ENCODE measurements at places on chromosomes 2 and 18.
A peak's percentile ranks its signal among the peaks of the same experiment; 100 is the strongest.

DNA sequence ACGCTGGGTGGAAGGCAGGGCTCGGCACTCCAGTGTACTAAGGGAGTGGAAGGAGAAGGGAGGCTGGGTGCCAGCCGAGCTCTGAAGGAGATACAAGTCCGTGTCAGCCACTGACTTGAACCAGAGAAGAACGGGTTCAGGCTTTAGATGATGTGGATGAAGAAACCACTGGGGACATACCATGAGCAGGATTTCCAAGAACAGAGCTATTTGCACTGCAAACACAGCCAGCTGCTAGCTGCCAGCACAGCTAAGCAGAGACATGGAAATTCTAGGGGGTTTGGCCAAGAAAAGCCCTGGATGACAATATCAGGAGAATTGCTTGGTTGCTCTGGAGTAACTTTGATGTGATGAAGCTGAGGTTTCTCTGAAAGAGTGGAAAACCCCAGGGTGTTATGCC lies 5.2 kb downstream of the CD207 start:
- H3K4me3 ChIP-seq = no peak overlapping the region
- no peak for DNase-seq
- no peaks in the 10 kb centered on the region for H3K4me1 ChIP-seq
- H3K27me3 ChIP-seq = no peaks in the 10 kb centered on the region
- H3K27ac ChIP-seq = no peak overlapping the region
- H3K36me3 ChIP-seq = no peaks in the 10 kb centered on the region

DNA sequence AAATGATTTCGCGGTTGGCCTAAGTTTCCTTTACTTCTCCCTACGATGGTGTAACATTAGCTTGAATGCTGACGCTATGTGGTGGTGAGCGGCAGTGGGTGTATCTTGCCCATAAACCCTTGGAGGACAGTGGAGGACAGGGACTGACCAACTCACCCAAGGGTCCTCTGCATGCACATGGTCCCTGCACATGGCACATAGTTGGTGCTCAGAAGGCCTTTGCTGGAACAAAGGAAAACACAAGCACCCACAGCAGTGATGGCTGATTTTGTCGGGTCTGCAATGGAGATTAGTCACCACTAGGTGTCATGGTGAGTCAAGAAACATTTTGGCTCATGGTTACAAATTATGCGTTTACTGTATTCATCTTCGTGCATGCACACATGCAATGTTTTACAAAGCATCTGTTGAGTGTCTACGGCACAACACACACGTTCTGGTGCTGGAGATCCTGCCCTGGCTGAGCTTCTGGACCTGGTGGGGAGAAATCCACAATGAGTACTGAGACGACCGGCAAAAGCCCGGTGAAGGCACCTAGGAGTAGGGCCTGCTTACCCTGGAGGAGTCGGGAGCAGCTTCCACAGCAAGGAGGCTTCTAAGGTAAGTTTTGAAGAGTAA lies 44.0 kb downstream of the PDCL3 start:
- no peaks in the 10 kb centered on the region for H3K27me3 ChIP-seq
- peaks cover 4% of the 10 kb centered on the region for H3K4me1 ChIP-seq
- no peak for DNase-seq
- H3K27ac ChIP-seq = no peak overlapping the region

- no peaks in the 10 kb centered on the region for H3K27me3 ChIP-seq
- H3K36me3 ChIP-seq = no peaks in the 10 kb centered on the region
- no peak overlapping the region for H3K4me3 ChIP-seq
- peaks cover 25% of the 10 kb centered on the region for H3K4me1 ChIP-seq
- no peak for DNase-seq
These were observed 51.3 kb upstream of the NABP1 start for GRCh38 chr2:191626497-191627151.

DNA sequence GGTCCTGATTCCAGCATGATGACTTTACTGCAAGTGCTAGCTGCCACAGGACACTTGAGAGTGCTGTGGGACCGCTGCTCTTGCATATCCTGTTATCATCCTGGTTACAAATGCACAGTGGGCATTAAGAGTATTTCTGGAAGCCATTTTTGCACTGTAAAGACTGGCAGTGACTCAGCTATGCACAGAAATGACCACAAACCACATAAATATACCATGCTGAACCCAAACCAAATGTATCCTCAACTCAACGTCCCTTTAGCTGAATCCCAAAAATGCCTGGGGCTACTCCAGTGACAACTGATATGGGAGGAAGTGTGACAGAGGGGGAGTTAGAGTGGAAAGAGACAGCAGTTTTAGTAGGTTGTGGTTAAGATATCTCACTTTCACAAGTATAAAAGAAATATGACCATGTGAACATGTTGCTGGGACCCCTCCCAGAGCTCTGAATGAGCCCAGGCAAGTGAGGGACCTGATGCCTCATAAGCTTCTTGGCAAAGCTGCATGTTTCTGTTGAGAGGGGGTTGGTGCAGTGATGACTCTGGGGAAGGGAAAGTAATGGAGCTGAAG lies 37.3 kb downstream of the RHBDD1 start:
- H3K4me3 ChIP-seq = no peak overlapping the region
- no peaks in the 10 kb centered on the region for H3K4me1 ChIP-seq
- no peaks in the 10 kb centered on the region for H3K27me3 ChIP-seq
- no peaks in the 10 kb centered on the region for H3K36me3 ChIP-seq
- no peak for DNase-seq

- no peaks in the 10 kb centered on the region for H3K36me3 ChIP-seq
- peaks cover 7% of the 10 kb centered on the region for H3K4me1 ChIP-seq
- no peaks in the 10 kb centered on the region for H3K27me3 ChIP-seq
- no peak overlapping the region for H3K4me3 ChIP-seq
These were observed 6.3 kb downstream of the PDCD1 start for GRCh38 chr2:241852116-241852980.

DNA sequence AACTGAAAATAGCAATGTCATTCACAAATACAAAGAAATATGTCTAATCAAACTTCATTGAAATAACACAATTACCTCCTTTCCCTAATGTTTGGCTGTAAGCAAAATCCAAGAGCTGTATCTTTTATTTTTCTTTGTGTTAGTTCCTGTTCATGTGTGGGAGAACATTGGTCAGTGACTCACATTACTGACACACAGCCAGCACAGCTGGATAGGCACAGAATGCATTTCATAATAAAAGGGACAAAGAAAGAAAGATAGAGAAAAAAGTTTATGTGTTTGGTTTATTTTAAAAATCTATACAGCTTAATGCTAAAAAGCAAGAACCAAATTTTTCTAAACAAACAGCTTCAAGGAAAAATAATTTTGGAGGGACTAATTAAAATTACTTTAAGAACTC lies 185.6 kb upstream of the COL3A1 start:
- DNase-seq = no peak
- H3K4me3 ChIP-seq = no peak overlapping the region
- H3K27me3 ChIP-seq = no peaks in the 10 kb centered on the region
- H3K36me3 ChIP-seq = no peaks in the 10 kb centered on the region
- no peak overlapping the region for H3K27ac ChIP-seq

DNA sequence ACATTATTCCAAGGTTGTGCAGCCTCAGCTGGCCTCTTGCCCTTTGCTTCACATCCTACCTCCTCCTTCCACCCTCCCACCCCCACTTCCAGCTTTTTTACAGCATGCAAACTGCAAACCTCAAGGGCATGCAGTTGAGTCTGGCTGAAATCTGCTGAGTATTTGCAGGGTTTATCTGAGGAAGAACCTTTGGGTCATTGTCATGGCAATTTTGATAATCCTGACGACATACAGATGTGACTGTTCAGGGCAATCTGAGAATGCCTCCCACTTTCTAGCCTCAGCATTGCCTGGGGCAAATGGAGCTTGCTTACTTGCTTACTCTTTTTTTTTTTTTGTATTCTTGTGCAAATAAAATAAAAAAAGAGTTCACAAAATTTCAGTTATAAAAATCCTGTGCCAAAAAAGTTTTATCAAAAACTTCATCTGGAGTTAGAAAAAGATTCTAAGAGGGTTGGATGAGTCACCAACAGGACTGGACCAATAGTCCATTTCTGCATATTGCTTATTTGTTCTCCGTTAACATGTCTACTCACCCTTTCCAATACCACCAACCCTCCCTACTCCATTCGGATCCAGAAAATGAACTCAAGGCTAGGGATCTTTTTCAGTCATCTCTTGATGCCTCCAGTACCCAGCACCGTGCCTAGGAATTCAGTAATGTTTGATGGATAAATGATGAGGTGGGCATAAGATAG lies 23.6 kb upstream of the LHCGR start:
- H3K36me3 ChIP-seq = no peaks in the 10 kb centered on the region
- no peaks in the 10 kb centered on the region for H3K27me3 ChIP-seq
- DNase-seq = no peak
- H3K4me3 ChIP-seq = no peak overlapping the region
- no peaks in the 10 kb centered on the region for H3K4me1 ChIP-seq

DNA sequence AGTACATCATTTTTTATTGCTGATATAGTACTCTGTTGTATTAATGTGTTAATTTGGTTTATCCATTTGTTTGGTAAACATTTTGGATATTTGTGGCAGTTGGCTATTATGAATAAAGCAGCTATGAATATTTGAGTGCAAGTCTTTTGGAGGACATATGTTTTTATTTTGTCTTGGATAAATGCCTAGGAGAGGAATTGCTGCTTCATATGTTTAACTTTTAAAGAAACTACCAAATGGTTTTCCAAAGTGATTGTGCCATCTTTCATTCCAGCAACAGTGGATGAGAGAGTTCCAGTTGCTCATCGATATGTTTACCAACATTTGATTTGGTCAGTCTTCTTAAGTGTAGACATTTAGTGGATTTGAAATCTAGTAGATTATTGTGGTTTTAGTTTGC lies 51.8 kb downstream of the MERTK start:
- H3K27me3 ChIP-seq = peaks cover 3% of the 10 kb centered on the region
- no peak overlapping the region for H3K27ac ChIP-seq
- H3K4me3 ChIP-seq = no peak overlapping the region
- H3K36me3 ChIP-seq = no peaks in the 10 kb centered on the region
- no peak for DNase-seq

- no peaks in the 10 kb centered on the region for H3K27me3 ChIP-seq
- no peak overlapping the region for H3K27ac ChIP-seq
- H3K4me1 ChIP-seq = no peaks in the 10 kb centered on the region
- H3K4me3 ChIP-seq = no peak overlapping the region
- H3K36me3 ChIP-seq = no peaks in the 10 kb centered on the region
These were observed 299.4 kb downstream of the AGAP1 start for GRCh38 chr2:235793163-235793752.

DNA sequence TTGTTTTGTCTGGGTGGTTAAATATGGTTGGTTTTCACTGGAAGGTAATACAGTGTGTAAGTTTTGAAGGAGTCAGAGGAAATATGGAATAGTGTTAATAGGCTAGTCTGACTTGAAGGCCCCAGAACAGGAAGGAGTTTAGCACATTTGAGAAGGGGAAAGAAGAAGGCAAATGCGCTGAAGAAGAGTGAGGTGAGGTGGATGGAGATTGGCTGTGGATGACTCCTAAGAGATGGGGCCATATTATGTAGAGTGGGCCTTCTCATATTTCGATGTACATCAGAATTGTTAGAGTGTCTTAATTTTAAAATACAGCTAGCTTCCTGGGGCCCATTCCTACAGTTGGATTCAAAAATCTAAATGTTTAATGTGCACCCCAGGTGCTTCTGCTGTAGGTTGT lies 61.0 kb downstream of the GLS start:
- H3K4me1 ChIP-seq = peaks cover 5% of the 10 kb centered on the region
- no peak for DNase-seq
- H3K36me3 ChIP-seq = no peaks in the 10 kb centered on the region
- no peaks in the 10 kb centered on the region for H3K27me3 ChIP-seq
- no peak overlapping the region for H3K4me3 ChIP-seq

DNA sequence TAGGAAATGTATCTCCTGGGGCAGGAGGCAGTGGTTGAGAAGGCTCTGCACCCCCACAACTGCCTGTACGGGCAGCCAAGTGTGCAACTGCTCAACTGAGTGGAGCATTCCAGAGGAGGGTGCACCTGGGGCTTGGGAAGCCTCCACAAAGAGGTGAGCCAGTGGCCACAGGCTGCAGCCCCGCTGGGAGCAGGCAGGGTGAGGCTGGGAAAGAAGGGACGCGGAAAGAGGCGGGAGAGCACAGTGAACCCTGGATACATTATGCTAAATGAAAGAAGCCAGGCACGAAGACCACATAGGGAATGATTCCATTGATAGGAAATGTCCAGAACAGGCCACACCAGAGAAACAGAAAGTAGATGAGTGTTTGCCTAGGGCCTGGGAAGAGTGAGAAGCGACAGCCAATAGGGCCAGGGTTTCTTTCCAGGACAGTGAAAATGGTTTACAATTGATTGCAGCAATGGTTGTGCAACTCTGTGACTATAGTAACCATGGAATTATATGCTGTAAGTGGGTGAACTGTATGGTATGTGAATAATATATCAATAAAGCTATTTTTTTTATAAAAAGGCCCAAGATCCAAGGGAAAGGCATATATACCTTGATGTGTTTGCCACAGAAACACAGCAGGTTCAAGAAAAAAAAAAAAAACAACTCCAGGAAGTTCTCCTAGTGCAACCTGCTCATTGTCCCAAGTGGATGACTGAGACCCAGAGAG lies 82.4 kb downstream of the DDX1 start:
- no peak for DNase-seq
- H3K4me3 ChIP-seq = no peak overlapping the region
- H3K36me3 ChIP-seq = no peaks in the 10 kb centered on the region
- no peaks in the 10 kb centered on the region for H3K27me3 ChIP-seq
- H3K4me1 ChIP-seq = no peaks in the 10 kb centered on the region

DNA sequence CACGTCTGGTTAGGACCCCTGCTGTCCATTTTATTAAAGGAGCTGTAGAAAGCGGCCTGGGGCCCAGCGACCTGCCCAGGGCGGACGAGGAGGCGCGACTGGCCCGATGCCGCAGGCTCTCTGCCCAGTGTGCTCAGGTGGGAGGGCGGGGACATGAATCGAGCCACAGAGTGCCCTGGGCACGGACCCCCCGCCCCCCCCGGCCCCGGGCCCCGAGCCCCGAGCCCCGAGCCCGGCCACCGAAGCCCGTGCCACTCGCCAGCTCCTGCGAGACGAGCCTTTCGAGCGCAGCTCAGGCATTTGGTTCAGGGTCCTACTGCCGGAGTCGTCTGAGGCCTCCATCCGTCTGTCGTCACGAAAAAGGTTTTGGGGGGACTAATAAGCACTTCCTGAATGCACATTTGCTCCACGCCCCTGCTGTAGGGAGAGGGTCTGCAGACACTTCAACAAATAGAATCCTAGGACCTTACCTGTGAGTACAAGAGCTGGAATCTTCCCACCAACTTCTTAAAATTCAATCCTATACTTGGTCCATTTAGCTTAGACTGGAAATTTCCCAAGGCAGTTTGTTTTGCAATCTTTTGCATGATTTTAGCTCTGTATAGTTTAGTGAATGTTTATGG lies 602 bp upstream of the ADAM17 start:
- H3K27ac ChIP-seq = peak overlapping the region; percentile 95
- no peaks in the 10 kb centered on the region for H3K27me3 ChIP-seq
- no peaks in the 10 kb centered on the region for H3K36me3 ChIP-seq
- peak overlapping the region; percentile 97 for H3K4me3 ChIP-seq
- peak; percentile 38 for DNase-seq
- H3K4me1 ChIP-seq = peaks cover 43% of the 10 kb centered on the region

- no peak overlapping the region for H3K4me3 ChIP-seq
- no peak for DNase-seq
- no peaks in the 10 kb centered on the region for H3K36me3 ChIP-seq
- H3K27ac ChIP-seq = no peak overlapping the region
These were observed 105.6 kb upstream of the STK17B start for GRCh38 chr2:196277002-196277401.

GRCh38 chr2:207219676-207220501 lies 54.1 kb upstream of the KLF7 start:
- no peak for DNase-seq
- no peak overlapping the region for H3K27ac ChIP-seq
- no peaks in the 10 kb centered on the region for H3K27me3 ChIP-seq
- H3K4me1 ChIP-seq = peaks cover 3% of the 10 kb centered on the region
- H3K4me3 ChIP-seq = no peak overlapping the region
- no peaks in the 10 kb centered on the region for H3K36me3 ChIP-seq

GRCh38 chr2:88088999-88089398 lies 21.4 kb downstream of the SMYD1 start:
- H3K4me1 ChIP-seq = peaks cover 15% of the 10 kb centered on the region
- H3K27ac ChIP-seq = no peak overlapping the region
- no peaks in the 10 kb centered on the region for H3K36me3 ChIP-seq
- no peak overlapping the region for H3K4me3 ChIP-seq
